ENCODE measurements at places on chromosomes 5 and 9.

DNA sequence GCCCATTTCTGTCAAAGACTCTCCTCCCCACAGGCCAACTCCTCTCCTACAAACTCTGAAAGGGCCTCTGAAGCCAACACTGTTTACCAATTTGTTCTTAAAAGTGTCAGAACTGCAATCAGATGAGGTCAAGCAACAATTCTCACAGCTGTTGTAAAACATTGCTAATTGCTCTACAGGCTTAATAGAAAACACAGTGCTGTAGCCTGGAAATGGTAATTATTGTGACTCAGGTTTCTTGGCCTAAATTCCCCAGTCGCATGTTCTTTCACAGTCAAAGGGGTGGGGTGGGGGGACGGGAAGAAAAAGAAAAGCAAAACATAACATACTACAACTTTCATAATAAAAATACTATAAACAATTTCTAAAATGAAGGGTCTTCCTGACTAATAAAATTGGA, 343.2 kb downstream of the DMAC1 start:
- no peak for DNase-seq

DNA sequence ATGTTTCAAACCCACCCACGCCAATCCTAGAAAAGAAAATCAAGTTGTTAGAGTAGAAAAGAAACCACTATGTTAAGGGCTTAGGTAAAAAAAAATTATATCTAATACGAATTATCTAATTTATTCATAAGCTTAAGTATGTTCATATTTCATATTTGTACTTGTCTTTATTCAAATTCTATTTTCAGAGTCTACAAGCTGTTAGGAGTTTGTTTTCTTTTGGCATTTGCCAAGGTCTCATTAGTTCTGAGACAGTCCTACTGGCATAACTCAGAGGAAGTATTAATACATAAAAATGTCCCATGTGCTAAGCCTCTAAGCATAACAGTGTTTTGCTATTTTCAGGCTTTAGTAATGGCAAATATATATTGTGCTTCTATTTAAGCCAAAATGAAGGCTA, 57.6 kb downstream of the STARD4 start:
- no peak for DNase-seq

DNA sequence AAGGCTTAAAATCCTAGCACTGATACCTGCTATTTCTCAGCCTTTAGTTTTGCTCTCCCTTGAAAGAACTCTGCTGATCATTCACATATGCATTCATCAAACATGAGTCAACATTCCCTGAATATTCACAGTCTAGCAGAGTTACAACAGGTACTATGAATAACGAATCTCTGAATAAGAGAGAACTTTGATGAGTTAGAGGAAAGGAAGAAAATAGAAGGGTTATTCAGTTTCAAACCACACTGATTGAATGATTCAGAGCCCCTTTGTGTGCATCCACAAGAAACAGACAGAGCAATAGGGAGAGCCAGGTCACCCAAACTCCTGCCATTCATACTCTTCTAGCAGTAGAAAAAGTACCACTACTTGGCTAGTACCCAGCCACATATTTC, 36.0 kb downstream of the FOXD1 start:
- no peak for DNase-seq

DNA sequence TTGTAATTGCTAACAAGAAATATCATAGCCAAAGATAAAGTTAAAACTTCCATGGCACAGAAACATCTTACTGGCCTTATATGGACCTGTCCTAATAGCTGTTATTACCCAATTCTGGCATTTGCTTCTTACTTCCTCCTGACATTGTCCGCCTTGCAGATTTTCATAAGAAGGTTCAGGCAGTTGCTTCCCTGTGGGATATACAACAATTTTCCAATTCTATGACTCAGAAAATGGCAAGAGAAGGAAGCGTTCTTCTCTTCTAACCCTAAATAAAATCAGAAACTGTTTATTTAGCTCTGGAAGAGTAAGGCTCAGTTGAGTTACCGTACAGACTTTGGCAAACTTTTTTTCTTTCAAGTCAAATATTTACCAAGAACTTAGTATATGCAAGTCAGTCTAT, 1.7 kb downstream of the PRKAA1 start:
- DNase-seq: no peak

- DNase-seq: no peak
Observed at GRCh38 chr5:98742396-98743073, 30.9 kb upstream of the RGMB start.

DNA sequence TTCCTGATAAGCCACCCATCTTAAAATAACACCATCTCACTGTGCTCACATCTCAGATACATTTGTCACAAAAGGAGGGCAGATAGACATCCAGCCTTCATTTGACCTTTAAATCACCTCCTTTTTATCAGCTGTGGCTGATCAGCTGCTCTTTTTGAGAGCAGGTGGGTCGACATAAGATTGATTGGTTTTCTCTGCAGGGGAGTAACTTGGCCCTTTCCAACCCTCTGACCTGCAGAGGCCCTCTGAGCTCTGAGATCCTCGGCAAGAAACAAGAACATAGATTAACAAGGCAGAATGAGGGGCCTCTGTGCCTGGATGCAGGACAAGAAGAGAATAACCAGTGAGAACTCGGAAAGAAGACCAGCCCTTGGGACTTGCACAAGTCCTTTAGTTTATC, 33.5 kb upstream of the GLRA1 start:
- no peak for DNase-seq

DNA sequence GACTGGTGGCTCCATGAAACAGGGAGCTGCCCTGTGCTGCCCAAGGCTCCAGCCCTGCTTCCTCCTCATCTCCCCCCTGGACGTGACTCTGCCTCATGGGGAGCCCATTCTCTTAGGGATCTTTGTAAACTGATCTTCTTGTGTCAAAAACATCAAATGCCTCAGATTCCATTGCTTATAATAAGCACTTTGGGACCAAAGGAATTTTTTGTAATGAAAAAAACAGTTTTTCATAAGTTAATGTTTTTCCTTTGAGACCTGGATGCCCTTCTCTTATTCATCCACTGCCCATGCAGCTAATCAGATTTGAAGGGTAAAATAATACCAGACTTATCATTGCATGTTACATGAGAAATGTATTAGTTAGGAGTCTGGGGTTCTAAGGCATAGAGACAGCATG, 41.7 kb downstream of the PALM2AKAP2 start:
- no peak for DNase-seq

- DNase-seq: no peak
Observed at GRCh38 chr9:106992186-106992585, 129.2 kb downstream of the ZNF462 start.

GRCh38 chr5:79829260-79829659, 139.6 kb downstream of the CMYA5 start:
- no peak for DNase-seq

DNA sequence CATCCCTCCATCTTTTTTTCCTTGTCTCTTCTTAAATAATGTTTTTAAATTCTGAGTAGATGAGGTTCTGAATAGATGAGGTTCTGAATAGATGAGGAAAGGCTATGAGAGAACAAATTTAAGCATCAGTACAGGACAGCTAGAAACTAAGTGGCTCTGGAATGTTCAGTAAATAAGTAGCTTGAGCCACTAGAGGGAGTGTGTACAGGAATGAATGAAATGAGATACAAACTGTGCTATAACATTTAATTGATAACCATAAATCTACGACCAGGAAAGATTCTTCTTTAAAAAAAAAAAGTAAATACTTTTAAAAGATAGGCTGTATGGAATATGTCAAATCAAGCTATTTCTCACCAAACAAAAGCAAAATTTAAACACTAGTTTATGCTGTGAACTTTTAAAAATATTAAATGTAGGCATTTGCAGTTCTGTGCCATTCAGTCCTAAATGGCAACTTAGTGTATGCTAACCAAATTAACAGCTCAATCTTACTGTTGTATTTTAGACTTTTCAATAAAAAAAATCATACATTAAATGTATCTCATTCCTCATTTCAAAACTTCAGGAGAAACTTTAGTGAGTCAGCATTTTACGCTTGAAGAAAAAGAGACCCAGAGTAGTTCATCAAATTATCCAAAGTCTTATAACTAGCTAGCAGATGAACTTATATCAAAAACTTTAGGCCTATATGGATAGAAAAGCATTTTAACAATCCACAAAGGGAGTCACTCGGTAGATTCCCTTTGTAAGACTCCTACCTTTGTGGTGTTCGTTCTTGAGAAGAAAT, 70.4 kb upstream of the SNX2 start:
- no peak for DNase-seq

DNA sequence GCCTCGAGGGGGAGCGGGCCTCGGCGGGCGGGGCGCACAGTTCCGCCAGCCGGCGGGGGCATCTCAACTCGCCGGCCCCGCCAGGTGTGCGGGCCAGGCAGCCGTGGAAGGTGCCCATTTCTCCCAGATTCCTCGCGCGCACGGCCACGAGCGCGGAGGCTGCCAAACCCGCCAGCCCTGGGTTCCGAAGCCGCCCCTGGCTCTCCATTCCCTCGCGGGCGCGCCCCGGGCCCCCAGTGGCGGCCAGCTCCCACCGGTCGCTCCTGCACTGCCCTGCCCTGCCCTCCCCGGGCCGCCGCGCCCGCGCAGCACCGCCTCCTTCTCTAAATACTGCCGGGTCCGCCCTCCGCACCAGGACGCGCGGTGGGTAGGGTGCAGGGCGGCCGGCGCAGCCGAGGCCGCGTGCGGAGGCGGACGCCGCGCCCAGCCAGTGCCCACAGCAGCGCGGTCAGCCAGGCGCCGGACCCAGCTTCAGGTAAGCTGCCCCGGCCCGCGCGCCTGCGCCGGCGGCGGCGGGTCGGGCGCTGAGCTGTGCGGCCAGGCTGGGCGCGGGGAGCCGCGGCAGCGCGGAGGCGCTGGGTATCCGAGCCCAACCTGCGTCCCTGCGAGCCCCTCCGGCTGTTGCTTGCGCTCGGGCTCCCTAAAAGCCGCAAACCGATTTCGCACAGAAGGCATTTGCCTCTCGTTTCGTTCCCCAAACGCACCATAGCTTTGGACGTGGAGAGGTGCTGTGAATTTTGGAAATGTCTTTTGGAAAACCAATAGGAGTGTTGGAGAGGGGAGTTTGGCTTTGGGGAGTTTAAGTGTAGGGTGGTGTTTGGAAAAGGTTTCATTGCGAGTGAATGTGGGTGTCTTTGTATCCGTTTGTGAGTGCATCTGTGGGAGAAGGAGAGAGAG, at the start of gene TMEM171:
Gene TMEM171, plus strand, starts transcription at position 354 of the 897 bp plus-strand sequence. CDS start 2,799 bp downstream, outside the sequence.
- DNase-seq: no peak

- DNase-seq: no peak
Observed at GRCh38 chr5:177431317-177432142, 5.1 kb downstream of the GRK6 start.

- DNase-seq: no peak
Observed at GRCh38 chr5:72377910-72378638, 57.9 kb downstream of the PTCD2 start.

DNA sequence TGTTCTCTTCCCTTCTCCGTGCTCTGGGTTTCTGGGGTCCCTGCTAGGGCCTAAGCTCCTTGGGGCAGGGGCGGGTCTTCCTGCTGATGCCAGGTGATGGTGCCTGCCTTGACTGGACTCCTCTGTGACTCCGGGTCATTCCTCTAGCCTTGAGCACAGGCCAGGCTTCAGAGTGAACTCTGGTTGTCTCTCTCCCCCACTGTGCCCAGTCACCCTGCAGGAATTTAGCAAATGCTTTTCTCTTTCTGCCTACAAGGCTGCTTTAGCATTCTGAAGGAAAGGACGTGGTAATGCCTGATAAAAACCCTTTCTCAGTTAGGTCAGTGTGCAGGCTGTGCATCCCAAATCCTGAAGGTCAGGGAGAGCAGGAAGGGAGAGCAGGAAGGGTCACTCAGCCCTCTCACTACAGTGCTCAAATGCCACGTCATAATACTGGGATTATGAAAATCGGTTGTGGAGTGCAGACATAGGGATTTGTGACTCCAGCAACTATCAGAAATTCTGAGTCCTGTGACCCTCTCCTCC, 2.7 kb downstream of the CXCL14 start:
- no peak for DNase-seq

GRCh38 chr5:67451640-67452279, 255.2 kb upstream of the CD180 start:
- no peak for DNase-seq

GRCh38 chr9:3058409-3058808, 214.5 kb upstream of the PUM3 start:
- no peak for DNase-seq

DNA sequence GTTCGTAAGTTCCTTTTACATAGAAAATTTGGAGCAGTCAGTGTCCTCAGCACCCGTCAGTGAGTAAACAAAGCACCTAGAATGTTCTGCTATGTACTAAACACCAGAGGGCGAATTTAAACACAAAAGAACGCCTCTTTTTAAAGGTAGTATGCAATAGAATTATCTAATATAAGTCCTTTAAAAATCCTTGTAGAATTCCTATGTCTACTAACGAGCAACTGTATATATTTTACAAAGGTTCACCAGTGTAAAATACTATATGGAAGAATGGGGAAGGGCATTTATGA, 499 bp upstream of the TMEM232 start:
- DNase-seq: no peak

GRCh38 chr5:31407921-31408693, 123.8 kb downstream of the DROSHA start:
- no peak for DNase-seq

DNA sequence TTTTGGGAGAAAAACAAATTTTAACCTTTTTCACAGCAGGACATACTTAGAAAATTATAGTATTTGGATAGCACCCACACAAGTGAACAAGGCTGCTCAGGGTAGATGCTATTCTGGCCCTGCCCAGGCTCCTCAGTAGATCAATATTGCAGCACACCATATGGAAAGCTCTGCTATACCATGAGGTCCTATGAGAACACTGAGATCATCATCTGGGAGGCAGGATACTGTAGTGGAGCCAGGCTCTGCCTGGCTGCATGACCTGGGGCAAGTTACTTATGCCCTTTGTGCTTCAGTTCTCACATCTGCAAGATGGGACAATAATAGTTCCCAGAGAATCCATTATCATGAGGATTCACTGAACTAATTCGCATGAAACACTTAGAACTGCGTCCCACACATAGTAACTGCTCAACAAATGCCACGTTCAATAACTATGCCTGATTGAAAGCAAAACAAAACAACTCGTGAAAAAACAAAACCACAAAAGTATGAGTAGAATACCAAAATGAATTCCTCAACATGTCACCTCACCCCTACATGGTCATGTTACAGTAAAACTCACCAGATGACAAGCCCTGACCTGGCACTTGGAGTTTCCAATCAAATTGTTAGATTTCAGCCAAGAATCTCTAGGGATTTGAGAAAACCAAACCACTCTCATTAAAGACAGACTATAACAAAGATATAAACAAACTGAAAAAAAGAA, 31.9 kb downstream of the ARSB start:
- DNase-seq: no peak

DNA sequence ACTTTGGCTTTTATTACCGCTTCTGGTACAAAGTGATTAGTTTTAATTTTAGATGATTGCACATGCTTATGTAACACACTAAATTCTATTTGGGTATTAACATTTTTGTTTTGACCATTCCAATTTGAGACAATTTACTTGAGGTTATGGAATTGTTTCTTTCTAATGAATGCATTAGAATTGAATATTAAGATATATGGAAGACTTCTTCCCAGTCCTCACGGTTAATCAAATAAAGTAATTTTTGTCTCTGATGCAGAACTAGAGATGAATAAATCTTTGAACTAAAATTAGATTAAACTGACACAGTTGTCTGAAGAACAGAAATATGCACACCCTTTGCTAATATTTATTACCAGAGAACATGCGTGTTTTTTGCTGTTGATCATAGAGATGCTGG, 127.1 kb upstream of the FBXL17 start:
- DNase-seq: no peak
